T47D (cell line): ENCODE measurements at places on chromosomes 16 and 17.

DNA sequence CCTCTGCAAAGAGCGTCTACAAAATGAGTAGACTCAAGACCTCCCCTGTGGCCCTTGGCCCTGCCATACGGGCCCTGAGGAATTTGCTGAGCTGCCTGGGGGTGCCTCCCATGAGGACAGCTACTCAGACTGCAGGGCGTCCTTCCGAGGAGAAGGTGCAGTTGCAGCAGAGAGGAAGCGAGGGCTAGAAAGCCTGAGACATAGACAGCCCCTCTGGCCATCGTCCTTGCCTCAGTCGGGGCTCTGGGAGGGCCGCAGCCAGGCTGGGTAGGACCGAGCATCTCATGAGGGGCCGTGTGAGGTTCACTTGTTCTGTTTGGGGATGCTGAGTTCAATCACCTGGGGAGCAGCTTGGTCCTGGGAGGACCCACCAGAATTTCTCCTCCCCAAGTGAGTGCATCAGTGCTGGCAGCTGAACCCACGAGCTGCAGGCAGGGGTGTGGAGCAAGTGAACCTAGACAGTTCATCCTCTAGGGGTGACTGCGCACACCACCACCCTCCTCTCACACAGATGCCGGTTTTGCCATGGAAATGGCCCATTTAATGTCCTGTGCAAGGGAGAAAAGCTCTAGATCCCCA is 20.3 kb downstream of the RAB11FIP4 start:
- no peak for DNase-seq

DNA sequence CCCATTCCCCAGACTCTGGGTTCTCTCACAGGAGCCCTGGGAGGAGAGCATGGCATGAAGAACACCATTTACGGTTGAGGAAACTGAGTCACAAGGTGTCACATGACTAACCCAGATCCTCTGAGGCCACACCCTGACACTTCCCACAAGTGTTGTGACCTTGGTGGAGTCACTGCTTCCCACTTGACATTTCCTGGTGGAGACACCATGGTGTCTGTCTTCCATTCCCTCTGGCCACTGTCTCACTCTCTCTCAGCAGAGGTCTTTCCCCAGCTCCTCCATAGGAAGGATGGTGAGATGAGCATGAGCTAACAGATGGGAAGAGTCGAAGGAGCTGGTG is 116.2 kb downstream of the GNAO1 start:
- no peak for DNase-seq

DNA sequence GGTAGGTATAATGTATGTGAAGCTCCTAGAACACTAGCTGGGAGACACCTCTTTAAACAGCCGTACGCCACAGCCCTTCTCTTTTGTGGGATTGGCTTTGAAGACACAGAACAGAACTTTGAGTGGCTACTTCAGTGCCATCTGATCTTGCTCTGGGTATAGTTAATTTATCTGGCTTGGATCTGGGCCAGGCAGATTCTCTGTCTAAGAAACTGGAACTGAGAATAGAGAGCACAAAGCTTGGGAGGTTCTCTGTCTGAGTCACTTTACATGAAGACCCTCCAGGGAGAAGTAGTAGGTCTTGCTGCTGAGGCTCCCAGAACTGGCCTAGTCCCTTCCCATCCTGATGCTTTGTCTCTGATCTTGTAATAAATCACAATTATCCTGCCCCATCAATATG is 721.0 kb upstream of the KIF2B start:
- no peak for DNase-seq

- DNase-seq: no peak
These were observed 56.2 kb upstream of the ELAC2 start for GRCh38 chr17:13074026-13074425.

DNA sequence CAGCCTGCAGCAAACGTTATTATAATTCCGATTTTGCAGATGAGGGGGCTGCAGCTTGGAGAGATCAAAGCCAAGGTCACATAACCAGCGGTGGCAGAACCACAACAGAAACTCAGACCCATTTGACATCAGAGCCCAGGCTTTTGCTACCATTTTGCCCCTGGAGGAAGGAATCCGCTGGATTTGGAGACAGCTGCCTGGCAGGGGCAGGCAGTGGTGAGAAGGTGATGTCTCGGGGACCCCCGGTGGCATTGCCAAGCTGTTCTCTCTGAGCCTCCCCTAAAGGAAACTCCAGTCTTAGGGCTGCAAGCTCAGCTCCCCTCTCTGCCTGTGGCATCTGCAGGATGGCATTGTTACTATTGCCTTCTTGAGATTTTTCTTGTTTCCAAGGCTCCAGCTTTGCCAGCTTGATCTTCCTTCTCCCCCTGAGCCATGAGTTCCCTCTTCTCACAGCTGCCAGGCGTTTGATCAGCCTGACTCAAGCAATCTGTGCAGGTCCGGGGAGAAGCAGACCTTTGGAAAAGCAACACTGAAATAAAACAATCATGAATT is 40.8 kb downstream of the AIPL1 start:
- no peak for DNase-seq

DNA sequence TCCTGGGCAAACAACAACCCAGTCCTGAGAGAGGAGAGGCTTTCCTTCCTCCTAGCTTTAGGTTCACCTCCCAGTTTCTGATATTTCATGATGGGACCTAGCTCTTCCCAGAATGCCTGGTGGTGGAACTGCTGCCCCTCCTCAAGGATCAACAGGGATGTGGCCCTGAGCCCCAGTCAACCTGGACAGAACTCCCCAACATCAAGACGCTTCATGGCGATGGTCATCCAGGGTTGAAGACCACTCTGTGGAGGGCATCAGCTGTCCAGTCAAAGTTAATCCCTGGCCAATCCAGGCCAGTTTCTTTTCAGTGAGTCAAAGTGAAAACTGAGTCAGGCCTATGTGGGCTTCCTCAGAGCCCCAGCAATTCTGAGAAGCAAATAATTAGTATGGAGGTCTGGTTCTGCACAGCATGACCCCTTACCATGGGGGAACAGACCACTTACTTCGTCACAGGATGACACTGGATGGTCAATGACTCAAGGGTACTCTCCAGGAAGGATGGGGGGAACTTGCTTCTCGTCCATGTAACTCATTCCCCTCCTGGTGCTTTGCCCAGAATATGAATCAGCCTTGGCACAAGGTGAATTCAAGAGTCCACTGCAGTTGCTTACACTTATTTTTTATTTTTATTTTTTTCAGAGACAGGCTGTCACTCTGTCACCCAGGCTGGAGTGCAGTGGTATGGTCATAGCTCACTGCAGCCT is 14.7 kb upstream of the XYLT2 start:
- no peak for DNase-seq

GRCh38 chr16:21656795-21657768 is 4.7 kb upstream of the IGSF6 start:
- DNase-seq: peak; percentile 71

- DNase-seq: peak; percentile 35
These were observed 6.7 kb downstream of the TRPV1 start for GRCh38 chr17:3602499-3602898.

GRCh38 chr16:57578521-57579360 is 36.3 kb downstream of the ADGRG5 start:
- DNase-seq: no peak
